ENCODE measurements at places on chromosomes 6 and 20.

GRCh38 chr6:34979994-34980393 is 90.9 kb downstream of the ANKS1A start:
- DNase-seq: no peak

GRCh38 chr20:46774236-46774635 is 64.8 kb downstream of the SLC2A10 start:
- DNase-seq: no peak

GRCh38 chr6:126118936-126119335 is 132.6 kb downstream of the TRMT11 start:
- DNase-seq: no peak

- no peak for DNase-seq
Measured at GRCh38 chr6:43119482-43119881, 43.4 kb downstream of the PTK7 start.

- DNase-seq: peak; percentile 54
Measured at GRCh38 chr20:36645998-36646397, at the start of gene SLA2. SLA2 (minus strand) TSS chr20:36646196; CDS start chr20:36641335, 4,861 bp downstream.

- DNase-seq: no peak
Measured at GRCh38 chr6:167499161-167499660, 174.3 kb downstream of the TTLL2 start.

DNA sequence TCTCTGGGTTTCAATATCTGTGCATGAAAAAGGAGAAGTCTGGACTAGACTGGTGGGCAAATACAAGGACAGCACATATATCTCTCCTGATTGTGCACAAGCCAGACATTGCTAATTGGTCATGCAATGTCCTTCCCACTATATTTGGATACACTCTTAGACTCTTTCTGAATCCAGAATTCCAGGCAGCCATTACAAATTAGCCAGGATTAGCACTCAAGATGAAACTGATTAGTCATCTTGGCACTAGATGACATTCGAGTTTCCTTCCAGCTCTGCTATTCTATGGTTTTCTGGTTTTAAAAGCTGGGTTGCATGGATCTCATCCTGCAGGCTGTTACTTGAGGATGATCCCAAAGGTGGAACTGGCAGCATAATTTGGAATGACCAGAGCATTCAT is 73.2 kb downstream of the SCP2D1 start:
- no peak for DNase-seq

GRCh38 chr6:30345852-30346251 is 896 bp downstream of the RPP21 start:
- DNase-seq: no peak

Data from T follicular helper cell (primary cell).